Activated CD8-positive, alpha-beta memory T cell treated with anti-CD3 and anti-CD28 coated beads, Interleukin-2, amount 50 U/mL, for 4 hours (primary cell): ENCODE measurements at places on chromosomes 12 and 14.

DNA sequence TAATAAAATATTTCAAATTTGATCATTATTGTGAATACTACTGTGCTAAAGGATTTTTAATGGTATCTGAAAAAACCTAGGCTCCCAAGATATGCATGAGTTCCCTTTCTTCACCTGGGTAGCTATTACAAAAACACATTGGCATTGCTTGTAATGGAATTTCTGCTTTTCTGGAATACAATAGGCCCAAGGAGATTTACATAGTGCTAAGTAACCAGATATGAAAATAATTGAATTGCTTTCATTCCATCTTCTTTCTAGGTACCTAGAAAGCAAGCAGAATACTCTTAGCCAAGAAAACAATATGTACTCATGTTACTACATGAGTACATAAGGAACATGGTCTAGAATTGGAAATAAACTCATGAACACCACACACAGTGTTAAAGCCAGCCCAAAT lies 291.9 kb downstream of the KCNC2 start:
- DNase-seq: no peak

- DNase-seq: no peak
Measured at GRCh38 chr12:108630481-108631207, 3.0 kb downstream of the SELPLG start.

- no peak for DNase-seq
Measured at GRCh38 chr12:20601668-20602280, 93.4 kb upstream of the SLCO1C1 start.

DNA sequence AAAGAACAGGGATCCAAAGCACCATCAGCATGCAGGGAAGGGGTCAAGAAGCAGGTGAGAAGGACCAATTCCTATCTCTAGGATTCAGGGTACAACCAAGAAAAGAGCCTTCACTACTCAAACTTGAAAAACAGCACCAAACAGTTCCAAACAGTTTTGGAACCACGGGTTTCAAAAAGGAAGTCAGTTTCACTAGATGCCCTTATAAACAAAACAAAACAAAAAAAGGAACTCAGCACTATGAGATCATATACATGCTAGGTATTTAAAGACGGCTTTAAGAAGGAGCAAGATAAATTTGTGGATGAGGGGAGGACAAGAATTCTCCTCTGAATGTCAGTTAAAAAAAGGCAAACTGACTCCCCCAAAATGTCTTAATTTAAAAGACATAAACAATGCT lies 6.0 kb downstream of the INSM2 start:
- DNase-seq: no peak

DNA sequence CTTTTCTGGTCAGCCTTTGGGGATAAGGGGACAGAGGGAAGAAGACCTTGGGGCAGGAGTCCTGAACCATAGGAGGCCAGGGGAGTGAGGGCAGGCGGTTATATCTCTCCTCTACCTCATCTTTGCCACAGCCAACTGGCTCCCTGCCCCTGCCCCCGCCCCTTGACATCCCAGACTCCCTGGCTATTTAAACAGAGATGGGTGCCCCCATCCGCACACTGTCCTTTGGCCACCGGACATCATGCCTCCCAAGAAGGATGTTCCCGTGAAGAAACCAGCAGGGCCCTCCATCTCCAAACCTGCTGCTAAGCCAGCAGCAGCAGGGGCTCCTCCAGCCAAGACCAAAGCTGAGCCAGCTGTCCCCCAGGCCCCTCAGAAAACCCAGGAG lies 1.3 kb downstream of the MYL6B start:
- no peak for DNase-seq

DNA sequence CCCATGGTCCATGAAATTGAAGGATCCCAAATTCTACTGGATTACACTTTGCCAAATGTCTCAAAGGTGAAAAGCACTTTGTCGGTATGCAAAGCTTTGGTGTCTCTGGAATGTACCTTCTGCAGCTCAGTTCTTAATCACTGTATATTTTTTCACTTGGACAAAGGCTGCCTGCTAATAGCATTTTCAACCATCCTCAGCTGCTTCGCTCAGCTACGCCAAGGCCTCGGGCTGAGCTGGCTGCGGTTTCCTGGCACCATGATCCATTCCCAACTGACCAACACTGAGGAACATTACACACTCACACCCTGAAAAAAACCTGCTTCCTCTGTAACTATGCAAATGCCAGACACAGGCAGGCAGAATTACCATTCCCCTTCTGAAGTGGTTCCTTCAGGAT lies 335.2 kb downstream of the DPF3 start:
- DNase-seq: no peak

GRCh38 chr14:45284802-45285201 lies 31.8 kb upstream of the MIS18BP1 start:
- DNase-seq: no peak

- no peak for DNase-seq
Measured at GRCh38 chr12:81723361-81723760, 35.8 kb downstream of the PPFIA2 start.

GRCh38 chr12:108313606-108314351 lies 25.3 kb downstream of the CMKLR1 start:
- DNase-seq: no peak
